ENCODE measurements at places on chromosomes 5 and 9.

DNA sequence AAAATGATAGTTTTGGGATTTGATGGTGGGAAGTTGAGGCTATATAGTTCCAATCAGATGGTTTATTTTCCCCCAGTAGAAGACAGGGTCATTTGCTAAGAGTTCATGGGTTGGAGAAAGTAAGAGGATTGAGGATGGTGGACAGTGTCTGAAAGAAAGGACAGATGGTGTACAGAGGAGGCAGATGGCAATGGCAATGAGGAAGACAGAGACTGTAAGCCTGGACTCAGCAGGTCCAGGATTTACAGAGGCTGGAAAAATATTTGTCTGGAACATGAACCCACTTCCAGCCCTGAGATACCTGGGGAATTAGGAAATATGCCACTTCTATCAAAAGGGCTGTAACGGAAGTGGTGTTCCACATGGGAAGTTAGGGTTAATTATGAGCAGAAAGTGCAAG lies 84.5 kb downstream of the PCSK1 start:
- no peak for DNase-seq

DNA sequence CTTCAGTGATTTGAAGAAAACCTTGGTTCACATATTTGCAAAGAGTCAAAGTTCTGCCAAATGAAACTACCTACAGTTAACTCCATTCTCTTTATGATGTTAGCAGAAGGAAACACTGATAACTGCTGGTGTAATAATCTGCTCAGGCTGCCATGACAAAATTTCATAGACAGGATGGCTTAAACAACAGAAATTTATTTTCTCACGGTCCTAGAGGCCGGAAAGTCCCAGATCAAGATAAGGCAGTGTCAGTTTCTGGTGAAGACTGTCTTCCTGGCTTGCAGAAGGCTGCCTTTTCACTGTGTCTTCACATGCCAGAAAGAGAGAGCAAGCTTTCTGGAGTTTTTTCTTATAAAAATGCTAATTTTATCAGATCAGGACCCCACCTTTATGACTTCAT lies 102.4 kb upstream of the PARP8 start:
- DNase-seq, result no peak

GRCh38 chr5:132475987-132476875 lies 14.3 kb downstream of the IRF1 start:
- no peak for DNase-seq

DNA sequence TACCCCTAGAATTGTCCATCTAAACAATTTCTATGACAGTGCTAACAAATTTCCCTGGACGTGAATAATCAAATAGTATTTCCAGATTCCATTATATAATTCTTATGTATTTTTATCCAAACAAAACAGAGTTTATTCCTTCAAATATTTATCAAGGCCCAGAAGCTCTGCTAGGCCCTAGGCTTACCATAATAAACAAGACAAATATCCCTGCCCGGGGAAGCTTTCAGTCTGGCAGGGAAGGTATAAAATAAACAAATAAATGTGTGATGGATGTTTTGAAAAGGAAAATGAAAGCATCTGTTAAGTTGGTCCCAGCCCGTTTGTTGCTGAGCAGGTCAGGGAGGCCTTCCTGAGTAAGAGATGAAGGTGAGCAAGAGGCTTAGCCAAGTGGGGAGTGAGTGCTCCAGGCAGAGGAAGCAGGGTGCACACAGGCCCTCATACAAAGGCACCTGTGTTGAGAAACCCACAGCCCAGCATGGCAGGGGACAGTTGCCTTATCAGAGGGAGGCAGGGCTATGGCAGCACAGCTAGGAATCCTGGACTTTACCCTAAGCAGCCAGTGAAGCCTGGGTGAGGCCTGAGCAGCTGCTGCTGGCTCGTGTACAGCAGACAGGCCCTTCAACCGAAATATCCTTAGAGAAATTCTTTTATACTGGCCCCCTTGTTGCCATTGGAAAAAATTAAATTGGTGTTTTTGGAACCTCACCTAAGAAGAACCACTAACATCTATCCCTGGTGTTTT lies 7.7 kb upstream of the SLC35D2 start:
- DNase-seq, result no peak

DNA sequence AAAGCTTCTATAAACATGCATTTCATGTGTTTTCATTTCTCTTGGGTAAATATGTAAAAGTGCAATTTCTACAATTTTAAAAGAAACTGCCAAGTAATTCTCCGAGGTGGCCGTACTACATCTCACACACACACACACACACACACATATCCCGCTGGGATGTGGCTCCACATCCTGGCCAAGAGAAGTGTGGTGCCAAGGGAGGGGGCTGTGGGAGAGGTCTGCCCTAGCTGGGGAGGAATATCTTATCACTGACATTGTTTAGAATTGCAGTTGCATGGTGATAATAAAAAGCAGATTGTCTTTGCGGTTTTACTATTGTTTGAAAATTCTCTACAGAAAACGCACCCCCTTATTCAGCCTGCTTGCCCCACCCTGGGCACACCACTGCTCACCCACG lies 558.4 kb downstream of the BNC2 start:
- no peak for DNase-seq
